Non-pigmented ciliary epithelial cell (primary cell): ENCODE measurements at places on chromosomes 1 and 21.

DNA sequence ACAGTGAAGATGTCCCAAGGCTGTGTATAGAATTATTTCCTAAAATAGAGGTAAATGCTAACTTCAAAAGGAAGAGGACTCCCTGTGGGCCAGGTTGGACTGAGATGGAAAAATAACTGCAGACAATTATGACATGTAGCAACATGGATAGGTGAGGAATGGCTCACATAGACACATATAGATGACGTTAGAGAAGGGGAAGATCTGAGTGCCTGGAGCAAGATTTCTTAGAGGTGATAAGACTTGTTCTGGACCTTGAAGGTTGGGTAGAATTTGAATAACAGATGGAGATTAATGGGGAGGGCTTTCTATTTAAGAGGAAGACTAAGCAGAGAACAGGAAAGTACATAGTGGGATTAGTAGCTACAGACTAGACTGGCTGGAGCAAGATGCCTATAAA is 76.9 kb downstream of the C1orf21 start:
- no peak for DNase-seq

GRCh38 chr1:212089560-212090163 is 54.1 kb downstream of the DTL start:
- no peak for DNase-seq

DNA sequence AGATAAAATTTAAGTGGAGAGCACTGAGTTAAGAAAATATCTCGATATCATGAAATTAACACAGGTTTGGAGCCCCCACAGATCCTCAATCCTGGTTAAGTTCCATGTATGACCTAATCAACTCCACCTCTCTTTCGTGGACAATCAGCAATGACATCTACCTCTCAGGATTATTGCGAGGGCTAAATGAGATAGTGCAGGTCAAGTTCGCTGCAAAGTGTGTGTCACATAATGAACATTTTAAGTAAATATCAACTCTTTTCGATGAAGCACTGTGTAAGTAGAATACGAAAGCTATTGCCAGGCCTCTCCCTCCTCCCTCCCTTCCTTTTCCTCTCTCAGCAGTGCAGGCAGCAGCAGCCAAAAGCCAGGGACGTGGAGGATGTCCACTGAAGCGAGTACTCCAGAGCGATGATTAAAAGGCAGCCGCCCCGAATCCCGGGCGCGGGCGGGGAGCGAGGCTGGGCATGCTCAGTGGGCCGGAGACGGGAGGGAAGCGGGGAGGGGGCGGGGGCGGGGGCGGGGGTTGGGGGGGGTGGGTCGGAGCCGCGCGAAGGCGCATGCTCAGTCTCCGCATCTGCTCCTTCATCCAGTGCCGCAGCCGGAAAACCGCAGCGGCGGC is at the start of gene CAMSAP2:
Gene CAMSAP2, plus strand, starts transcription at position 567 of the 622 bp plus-strand sequence. CDS start 935 bp downstream, outside the sequence.
- peak; percentile 49 for DNase-seq

- no peak for DNase-seq
Measured at GRCh38 chr1:229985613-229986010, 81.4 kb upstream of the GALNT2 start.

GRCh38 chr1:118136187-118136941 is 48.7 kb downstream of the SPAG17 start:
- DNase-seq, result no peak

GRCh38 chr1:116390195-116390594 is 17.2 kb downstream of the ATP1A1 start:
- no peak for DNase-seq

- DNase-seq, result no peak
Measured at GRCh38 chr1:44553771-44554170, 120.5 kb downstream of the TMEM53 start.

DNA sequence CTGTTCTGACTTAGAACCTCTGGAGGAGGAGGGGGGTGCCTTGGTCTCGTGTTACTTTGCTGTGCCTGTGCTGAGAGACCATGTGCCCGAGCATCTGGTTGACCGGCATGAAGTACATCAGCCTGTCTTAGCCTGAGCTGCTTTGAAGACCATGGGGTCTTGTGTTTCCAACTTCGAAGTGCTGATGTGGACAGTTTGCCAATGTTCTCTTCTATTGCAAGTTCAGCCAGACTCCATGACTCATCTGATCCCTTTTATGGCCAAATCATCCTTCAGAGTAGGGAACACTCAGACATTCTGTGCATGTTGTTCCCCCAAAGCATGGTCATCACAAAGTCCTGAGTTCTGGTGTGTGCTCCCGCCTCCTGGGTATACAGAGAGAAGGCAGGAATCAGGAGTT is 6.0 kb upstream of the PLA2G2C start:
- DNase-seq, result no peak

DNA sequence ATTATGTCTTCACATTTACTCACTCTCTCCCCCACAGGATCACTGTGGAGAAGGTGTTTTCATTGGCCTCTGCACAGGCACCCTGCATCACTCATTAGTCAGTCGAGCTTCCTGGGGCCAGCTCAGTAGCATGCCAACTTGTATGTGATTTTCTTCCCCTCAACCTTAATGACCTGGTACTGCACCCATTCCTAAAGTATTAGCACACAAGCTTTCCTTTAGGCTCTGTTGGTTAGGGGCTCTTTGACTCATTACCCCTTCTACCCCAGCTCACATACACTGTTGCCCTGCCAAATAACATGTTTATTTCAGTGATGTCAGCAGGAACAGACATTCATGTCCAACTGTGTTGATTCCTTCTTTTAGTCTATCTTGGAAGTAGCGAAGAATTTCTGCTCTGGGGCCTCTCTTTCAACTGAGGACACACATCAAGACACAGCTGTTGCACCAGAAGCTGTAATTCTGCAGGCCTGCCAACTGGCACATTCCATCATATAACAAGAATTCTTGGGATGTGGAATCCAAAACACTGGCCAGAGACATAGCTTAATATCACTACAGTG is 603.5 kb upstream of the ADAMTS5 start:
- peak; percentile 85 for DNase-seq

- DNase-seq, result no peak
Measured at GRCh38 chr1:241614144-241614543, 26.0 kb downstream of the CHML start.

DNA sequence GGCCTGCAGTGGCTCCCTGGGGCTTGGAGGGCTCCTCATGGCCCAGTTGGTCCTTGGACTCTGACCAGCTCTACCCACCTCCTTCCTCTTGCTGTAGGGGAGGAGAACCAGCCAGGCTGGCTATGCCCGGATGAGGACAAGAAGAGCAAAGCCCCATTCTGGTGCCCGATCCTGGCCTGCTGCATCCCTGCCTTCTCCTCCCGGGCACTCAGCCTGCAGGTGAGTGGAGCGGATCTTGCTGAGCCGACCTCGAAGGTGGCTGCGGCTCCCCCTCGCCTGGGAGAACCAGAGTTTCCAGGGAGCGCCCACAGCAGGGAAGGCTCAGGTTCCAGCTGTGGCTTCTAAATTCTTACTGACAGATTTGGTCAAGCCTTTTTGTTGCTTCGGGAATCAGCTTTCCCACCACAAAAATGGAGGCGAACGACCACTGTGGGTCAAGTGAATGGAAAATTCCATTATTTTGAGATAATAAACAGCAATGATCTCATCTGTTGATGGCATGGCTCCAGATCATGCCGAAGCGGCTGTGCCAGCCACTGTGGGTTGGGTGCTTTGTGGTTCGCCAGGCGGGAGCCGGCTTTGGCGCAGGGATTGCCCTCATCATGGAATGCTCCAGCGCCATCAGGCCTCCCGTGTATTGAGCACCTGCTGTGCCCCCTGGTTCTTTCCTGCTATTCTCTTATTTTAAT is 106.5 kb upstream of the ACTL8 start:
- DNase-seq, result no peak

- DNase-seq, result no peak
Measured at GRCh38 chr21:16040601-16041000, 310.8 kb downstream of the USP25 start.

DNA sequence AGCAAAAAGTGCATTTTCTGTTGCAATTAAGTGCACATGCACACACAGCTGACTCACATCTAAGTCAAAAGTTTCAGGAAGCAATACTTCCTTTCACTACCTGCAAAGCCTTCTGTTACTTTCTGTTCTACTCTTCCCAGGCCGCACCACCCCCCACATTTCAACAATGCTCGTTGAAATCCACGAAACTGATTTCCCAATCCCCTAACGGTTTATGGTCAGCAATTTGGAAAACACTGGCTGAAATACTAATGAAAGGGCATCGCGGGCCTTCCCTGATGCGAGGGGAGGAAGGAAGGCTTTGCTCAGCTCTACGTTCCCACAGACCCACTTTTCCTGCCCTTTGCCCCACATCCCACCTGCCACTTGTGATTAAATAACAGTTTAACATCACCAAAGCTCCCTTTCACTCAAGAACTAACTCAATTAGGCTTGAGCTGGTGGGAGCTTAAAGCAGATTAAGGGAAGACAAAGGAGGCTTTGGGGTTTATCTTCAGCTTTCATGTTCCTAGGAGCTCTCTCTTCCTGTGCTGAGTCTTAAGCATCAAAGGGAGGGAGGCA is 243.2 kb upstream of the RAB4A start:
- peak; percentile 15 for DNase-seq

DNA sequence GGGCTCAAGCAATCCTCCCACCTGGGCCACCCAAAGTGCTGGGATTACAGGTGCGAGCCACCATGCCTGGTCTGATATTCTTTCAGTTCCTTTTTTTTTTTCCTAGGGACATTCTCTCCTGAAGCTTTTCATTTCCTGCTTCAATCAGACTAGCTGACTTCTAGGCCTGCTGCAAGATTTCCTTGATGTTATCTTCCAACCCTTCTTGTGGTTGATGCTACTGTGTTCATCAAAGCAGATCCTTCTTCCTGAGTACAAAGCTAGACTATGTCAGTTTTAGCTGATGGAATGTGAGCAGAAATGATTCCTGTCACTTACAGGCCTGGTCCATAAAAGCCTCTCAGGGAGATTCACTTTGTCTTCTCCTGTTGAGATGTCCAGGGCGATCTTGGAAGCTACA is 146.4 kb downstream of the CDC7 start:
- DNase-seq, result no peak

DNA sequence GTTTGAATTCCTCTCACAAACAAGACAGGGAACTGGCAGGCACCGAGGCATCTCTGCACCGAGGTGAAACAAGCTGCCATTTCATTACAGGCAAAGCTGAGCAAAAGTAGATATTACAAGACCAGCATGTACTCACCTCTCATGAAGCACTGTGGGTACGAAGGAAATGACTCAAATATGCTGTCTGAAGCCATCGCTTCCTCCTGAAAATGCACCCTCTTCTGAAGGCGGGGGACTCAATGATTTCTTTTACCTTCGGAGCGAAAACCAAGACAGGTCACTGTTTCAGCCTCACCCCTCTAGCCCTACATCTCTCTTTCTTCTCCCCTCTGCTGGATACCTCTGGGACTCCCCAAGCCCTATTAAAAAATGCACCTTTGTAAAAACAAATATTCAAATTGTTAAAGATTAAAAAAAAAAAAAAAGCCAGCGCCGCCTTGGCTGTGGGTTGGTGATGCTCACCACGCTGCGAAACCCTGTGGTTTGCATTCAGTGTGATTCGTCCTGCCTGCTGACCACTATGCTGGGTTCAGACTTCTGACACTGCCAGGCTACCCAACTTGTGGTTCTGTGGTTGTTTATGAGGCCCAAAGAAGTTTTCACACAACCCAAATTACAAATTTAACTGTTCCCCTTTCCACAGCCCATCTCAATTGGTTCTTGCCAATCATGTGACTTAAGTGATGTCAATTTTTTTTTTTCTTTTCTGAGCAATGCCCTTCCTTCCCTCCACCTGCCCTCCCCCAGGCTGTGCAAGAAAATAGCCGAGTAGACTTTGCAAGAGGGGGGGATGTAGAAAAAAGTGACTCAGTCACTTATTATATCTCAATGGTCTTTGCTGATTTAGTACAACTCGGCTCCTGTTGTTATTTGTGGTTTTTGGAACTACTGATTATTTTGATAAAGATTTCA is at the start of gene RUNX1:
Gene RUNX1, minus strand, starts transcription at position 597 of the 912 bp plus-strand sequence.
- DNase-seq, result peak; percentile 83
